ENCODE measurements at places on chromosomes 11 and 22.

DNA sequence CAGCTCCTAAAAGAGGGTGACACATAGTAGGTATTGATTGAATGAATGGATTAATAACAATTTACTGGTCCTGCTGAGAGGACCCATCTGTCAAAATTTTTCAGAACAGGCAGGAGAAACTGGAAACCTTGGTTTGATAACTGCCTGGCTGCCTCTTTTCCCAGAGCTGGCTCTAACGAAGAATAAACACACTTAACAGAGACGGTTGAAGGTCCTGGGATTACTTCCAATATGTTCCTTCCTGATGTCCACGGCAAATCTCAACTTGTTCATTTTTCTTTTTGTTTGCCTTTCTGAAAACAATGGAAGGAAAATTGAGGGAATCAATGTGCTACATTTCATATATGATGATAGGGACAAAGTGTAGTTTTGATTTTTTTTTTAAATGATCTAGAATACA, 76.5 kb upstream of the SYT13 start:
- DNase-seq = no peak

- no peak for DNase-seq
Measured at GRCh38 chr11:88098289-88098688, 77.0 kb downstream of the RAB38 start.

DNA sequence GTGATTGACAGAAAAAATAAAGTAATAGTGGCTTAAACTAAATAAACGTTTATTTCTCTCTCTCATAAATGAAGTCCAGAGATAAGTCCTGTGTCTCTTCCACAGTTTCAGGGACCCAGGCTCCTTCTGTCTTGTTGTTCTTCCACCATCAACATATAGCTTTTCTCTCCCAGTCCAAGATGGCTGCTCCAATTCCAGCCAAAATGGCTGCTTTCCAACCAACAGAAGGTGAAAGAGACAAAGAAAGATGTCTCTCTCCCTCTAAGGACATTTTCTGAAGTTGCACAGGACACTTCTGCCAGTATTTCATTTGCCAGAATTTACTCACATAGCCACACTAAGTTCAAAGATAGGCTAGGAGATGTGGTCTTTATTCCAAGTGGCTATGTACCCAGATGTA, 9.4 kb upstream of the PLEKHB1 start:
- no peak for DNase-seq

- DNase-seq = peak; percentile 68
Measured at GRCh38 chr11:114059278-114059983, at the start of gene ZBTB16. ZBTB16 (plus strand) TSS chr11:114059711; CDS start chr11:114063301, 3,590 bp downstream.

GRCh38 chr11:68825571-68825970, 16.1 kb downstream of the CPT1A start:
- no peak for DNase-seq

DNA sequence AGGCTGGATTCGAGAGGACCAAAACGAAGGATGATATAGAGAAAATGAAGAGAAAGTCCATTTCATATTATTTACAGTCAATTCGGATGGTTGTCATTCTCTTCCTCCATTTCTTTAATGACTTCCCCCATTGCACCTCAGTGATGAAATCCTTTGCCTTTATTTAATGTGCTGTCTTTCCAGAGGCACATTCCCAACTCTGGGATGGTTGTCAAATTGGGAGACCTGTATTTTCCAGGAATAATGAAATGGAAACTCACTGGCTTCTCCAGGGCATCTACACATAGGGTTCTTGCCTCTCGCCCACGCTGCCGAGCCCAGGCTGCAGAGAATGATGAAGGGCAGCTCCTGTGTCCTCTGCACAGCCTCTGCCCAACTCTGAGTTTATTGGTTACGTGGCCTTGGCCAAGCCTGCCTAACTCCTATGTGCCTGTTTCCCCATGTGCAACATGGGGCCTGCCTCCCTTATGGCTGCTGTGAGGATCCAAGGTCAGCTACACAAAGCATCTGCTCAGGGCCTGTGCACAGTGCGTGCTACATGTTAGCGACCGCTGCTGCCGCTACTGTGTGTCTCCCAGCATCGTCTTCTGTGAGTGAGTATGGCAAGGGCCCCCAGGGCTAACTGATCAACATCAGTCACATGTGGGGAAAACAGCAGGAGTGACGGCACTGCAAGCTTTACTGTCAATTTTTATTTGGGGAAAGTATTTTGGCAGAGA, 81.5 kb upstream of the BID start:
- DNase-seq = no peak

DNA sequence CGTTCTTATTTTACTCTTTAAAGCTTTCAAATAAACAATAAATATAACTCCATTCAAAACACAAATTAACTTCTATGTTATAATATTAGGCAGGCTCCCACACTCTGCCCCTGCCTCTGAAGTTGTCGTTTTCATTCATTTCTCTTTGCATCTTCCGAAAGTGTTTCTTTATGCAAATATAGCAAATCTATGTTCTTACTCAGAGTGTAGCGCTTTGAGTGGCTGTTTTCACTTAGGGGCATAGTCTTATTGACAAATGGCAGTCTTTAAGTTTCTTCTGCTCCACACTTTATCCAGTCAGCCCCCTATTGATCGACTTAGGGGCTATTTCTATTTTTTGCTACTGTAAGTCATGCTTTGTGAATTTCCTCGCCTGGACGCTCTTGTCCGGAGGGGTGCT, 45.3 kb upstream of the RTL6 start:
- no peak for DNase-seq

DNA sequence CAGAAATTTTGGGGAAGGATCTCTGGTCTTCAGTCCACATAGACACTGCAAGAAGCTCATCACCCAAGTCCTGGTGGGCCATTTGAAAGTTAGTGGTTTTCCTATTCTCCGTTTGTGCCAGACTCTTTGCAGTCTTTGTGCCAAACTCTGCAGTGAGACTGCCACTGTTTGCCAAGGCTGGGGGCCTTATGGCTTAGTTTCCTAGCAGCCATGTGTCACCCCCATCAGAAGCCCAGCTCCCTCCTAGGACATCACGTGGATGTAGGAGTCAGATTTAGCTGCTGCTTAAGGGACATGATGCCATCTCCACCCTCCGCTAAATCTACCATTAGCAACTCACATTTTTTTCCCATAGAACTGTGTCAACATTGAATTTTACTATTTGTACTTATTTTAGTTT, 220.0 kb downstream of the C11orf91 start:
- no peak for DNase-seq

DNA sequence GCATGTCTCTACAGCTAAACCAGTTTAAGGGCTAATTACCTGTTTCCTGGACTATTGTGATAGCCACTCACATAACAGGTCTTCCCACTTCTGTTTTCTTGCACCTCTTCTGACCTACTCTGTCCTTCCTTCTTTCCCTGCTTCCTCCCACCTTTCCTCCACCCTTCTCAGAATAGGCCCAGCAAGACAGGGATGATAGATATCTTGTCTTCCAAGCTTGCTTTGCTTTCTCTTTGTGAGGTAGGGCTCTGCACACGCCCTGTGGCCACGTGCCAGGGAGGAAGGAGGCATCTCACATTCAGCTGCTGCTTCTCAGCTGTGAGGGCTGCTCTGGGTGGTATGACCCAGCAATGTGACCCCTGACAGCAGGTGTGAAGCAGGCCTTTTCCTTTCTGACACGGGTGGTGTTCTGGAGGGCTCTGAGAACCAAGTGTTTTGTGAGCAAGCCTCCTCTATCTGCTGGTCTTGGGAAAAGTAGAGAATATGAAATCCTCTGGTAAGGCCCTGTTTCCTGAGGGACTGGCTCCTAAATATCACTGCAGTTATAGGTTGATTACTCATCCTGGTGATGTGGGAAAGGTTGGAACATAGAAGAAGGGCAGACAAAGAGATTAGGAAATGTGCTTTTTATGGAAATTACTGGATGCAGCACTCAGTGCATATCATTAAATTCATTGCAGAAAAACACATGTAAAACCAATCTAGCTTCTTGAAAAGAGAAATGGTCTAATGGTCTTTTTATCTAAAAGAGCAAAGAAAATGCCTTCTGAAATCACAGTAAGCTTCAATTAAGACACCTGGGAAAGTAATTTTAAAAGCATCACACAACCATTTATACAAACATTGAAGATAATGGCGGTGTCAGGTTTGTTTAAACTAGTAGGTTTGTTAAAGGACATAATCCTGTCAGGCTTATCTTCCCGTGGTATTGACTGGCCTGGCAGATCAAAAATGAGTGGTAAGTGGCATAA, 8.5 kb downstream of the AMOTL1 start:
- peak; percentile 96 for DNase-seq

GRCh38 chr11:75170516-75171201, 19.8 kb downstream of the SLCO2B1 start:
- no peak for DNase-seq

- peak; percentile 74 for DNase-seq
Measured at GRCh38 chr11:102560555-102561011, 30.0 kb upstream of the MMP7 start.

GRCh38 chr22:37316405-37316804, 34.1 kb downstream of the CYTH4 start:
- no peak for DNase-seq

DNA sequence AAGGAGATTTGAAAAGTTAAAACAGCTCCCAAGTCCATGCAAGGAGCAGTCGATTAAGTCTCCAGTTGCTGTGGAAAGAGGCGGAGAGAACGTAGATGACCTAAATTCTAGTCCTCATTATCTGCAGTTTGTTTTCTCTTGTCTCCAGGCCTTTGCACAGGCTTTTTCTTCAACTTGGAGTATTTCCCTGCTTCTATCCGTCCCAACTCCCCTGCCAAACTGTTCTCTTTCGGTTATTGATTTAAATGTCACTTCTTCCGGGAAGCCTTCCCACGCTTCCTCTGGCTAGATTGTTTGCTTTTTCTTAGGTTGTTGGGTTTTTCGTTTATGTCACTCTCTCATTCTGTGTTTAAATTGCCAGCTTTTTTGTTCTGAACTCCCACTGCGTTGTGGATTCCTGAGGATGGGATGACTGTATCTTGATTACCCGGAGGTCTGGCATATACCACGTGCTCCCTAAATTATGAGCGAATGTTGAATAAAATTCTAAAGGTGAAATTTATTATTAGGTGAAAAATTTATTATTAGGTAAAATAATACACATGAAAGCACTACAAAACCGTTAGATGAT, 463 bp downstream of the TMEM126B start:
- DNase-seq = no peak

DNA sequence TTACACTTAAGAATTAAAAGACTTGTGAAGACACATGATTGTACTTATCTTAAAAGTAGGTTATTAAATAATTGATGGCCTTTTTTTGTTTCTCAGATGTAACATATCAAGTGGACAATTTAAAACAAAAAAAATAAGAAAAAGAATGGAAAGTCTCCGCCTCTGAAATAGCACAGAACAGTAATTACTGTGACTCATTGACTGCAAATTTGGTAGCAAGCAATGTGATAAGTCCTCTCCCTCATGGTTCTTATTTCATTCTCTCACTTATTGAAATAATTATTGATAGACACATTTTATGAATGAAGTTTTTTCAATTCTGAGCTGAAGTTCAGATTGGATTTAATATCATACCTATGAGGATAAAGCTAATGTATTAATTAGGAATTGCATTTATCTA, 717.9 kb upstream of the LUZP2 start:
- peak; percentile 28 for DNase-seq

- no peak for DNase-seq
Measured at GRCh38 chr11:92826603-92827002, 142.8 kb upstream of the MTNR1B start.

- no peak for DNase-seq
Measured at GRCh38 chr11:95232666-95233065, 1.7 kb upstream of the SESN3 start.

DNA sequence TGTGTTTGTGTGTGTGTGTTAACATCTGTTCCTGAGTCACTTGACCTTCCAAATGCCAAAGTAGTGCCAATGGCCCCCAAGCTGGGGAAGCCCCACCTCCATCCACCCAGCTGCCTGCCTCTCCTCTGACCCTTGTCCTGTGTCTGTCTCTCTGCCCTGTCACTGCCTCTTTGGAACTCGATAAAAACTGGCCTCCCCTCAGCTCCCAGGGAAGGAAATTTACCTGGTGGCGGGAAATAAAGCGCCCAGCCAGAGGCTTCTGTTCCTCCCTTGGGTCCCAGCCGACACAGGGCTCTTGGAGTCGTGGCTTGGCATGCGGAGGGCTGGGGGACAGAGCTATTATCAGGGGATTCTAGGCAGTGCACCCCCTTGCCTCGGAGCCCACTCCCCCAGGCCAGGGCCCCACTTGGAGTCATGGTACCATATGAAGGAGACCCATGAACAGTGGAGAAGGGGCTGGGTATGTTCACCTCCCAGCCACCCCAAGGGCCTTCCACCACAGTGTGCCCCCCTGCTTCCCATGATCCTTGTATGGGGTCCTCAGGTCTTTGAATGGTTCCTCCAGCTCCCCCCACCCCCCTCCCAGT, 6.2 kb downstream of the KCNC1 start:
- no peak for DNase-seq

GRCh38 chr11:15940462-15941205, 415.7 kb downstream of the SOX6 start:
- no peak for DNase-seq

DNA sequence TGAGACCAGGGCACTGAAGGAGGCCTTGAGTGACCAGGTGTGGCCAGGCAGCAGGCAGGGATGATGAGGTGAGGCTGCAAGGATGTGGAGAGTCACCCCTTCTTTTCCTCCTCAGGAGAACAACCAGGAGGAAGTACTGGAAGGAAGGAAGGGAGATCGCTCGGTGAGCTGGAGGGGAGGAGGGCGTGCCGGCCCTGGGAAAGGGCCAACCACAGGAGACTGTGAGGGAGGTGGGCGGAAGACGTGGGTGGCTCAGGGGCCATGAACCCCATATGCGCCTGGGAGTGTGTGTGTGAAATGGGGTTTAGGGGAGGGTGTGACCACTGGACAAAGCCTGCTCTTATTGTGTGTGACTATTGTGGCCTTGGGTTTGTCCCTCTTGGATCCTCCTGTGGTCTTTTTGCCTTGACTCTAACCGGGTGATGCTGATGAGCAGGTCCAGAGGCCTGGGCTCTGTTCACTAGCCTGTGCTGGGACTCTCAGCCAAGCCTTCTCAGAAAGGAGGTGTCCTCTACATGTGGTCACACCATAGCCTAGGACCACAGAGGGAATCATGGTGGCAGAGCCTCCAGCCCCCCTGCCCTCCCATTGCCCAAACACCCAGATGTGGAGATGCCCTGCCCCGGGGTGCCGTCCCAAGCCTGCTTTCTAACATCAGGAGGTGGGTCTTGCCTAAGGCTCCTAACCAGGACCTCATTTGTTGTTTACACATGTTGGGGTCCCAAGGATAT, 41.3 kb upstream of the TUB start:
- DNase-seq = no peak

- DNase-seq = no peak
Measured at GRCh38 chr22:46846150-46846831, 83.8 kb downstream of the TBC1D22A start.

- DNase-seq = no peak
Measured at GRCh38 chr11:72048766-72049460, 31.4 kb downstream of the NUMA1 start.

DNA sequence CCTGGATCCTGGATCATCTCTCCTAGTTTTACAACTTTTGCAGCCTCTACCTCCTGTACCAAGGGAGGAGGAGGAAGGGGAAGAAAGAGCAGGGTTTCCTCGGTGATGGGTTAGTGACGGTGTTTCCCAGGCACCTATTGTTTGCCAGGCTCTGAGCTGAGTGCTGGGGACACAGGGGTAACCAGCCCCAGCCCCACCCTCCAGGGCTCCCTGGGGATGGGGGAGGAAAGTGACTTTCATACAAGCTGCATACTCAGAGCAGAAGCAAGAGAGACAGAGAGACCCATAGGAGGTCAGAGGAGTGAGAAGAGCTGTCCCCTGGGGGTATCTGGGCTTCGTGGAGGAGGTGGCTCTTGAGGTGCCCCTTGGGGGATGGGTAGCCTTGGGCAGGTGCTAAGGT, 89.4 kb upstream of the THY1 start:
- DNase-seq = no peak

GRCh38 chr11:126581871-126582648, 226.6 kb downstream of the ST3GAL4 start:
- DNase-seq = no peak

All from myocyte (in vitro differentiated cells).